ENCODE measurements at places on chromosomes 12 and 14.
A peak's percentile ranks its signal among the peaks of the same experiment; 100 is the strongest.

DNA sequence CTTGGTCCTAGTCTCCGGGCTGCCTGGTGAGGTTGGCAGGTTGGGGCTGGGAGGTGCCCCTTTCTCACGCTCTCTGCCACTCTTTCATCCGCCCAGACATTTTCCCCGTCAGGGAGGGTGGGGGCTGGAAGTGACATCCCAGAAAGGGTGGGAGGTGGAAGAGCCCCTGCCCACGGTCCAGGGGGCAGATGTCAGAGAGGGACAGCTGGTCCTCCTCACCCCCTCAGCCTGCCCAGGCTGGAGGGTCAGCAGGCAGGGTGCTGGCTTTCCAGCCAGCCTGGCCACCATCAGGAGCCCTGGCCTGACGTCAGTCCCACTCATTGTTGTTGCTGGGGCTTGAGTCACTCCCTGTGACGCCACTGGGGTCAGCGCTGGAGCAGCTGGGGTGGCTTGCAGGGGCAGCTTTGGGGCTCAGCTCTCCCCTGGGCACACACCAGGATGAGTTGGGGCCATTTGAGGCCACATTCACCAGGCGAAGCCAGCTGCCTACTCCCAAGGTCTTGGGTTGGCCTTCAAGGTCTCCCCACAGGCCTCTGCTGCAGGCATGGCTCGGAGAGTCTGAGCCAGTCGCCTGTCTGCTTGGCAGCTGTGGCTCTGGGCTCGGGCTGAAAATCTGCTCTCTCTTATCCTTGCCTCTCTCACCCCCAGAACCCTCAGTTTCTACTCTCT lies 5.7 kb upstream of the ATG101 start:
- DNase-seq = no peak

DNA sequence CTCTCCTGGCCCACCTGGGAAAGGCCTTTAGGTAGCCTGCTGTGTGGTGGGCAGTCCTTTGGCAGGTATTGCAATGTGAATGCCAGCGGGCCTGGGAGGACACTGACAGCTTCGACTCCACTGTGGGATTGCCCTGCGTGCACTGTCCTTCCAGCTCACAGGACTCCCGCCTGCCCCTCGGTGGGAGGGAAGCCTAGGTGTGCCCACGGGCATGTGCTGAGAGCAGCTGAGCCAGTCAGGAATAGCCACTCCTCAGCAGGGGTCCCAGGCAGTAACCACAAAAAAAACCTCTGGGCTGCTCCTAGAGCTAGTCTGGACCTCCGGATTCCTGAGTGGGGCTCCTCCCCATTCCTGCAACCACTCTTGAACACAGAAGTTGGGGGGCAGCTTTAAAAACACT lies 278.2 kb downstream of the FOXN3 start:
- no peak for DNase-seq

GRCh38 chr12:97017213-97017612 lies 110.2 kb downstream of the NEDD1 start:
- DNase-seq = no peak

GRCh38 chr14:21719841-21720240 lies 46.2 kb upstream of the OR4E1 start:
- DNase-seq = no peak

GRCh38 chr12:19130224-19131024 lies 891 bp downstream of the PLEKHA5 start:
- DNase-seq = no peak

DNA sequence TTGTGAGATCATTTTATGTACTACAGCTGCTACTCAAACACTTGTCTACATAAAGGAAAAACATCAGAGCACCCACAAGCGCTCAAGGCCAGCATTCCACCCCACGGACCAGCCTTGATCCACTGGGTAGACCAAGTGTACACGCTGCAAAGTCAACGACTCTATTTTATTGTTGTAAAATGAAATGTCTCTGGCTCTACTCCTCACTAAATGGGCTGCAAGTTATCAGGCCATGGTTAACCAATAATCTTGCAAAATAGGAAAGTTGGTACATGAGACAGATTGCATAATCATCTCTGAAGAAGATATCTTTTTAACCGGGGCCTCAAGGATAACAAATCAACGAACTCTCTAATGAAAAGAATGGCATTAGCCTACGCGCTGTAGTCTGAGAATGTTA lies 69.9 kb upstream of the FOXN3 start:
- DNase-seq = no peak

DNA sequence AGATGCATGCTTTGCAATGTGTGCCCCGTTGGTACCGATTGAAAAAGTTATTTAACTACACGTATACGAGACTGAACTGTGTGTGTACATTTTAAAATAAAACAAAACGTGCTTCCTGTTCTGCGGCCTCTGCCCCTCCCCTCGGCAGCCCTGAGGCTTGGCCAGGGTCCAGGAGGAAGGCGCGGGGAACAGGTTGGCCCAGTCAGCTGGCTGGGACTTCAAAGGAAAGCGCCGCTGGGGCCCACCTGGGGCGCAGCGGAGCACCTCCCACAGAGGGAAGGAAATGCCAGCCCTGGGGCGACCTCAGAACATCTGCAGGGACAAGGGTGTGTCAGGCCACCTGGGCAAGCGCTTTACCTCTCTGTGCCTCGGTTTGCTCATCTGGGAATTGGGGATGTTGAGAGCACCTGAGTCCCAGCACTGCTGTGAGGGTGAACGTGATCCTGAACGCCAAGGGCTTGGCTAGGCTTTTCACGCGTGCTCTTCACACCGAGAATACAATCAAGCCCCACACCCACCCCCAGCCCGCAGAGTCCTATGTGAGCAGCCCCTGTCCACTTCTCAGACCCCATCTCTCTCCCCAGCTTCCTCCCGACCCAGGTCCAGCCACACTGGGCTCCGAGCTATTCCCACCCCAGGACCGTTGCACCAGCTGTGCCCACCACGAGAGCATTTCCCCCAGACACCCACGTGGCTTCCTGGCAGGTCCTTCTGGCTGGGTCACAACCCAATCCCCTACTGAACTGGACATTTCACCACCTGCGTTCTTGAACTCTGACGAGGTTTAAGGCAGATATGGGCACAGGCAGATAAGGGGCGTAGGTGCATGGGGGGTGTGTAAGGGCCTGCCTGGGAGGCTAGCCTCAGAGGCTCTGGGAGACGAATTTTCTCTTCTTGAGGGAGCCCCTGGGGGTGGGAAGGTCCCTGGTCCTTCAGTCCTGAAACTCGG lies 41.9 kb upstream of the NCOR2 start:
- peak; percentile 88 for DNase-seq

DNA sequence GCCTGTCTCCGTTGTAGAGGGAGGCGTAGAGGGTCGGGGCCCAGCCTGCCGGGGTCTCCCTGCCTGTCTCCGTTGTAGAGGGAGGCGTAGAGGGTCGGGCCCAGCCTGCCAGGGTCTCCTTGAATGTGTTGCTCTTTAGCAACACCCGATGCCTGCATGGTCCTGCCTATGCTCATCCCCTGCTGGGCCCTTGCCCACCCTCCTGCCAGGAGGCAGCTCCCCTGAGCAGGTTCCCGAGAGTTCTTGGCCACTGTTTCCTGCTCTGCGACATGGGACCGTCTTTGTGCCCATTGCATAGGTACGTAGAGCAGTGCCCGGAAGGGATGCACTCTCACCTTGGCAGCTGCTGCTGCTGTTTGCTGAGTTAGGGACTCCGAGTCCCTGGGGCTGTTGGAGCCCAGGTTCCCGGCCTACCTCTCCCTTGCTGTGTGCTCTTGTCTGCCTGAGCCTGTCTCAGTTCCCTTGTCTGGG lies 3.3 kb downstream of the KIF26A start:
- DNase-seq = no peak

DNA sequence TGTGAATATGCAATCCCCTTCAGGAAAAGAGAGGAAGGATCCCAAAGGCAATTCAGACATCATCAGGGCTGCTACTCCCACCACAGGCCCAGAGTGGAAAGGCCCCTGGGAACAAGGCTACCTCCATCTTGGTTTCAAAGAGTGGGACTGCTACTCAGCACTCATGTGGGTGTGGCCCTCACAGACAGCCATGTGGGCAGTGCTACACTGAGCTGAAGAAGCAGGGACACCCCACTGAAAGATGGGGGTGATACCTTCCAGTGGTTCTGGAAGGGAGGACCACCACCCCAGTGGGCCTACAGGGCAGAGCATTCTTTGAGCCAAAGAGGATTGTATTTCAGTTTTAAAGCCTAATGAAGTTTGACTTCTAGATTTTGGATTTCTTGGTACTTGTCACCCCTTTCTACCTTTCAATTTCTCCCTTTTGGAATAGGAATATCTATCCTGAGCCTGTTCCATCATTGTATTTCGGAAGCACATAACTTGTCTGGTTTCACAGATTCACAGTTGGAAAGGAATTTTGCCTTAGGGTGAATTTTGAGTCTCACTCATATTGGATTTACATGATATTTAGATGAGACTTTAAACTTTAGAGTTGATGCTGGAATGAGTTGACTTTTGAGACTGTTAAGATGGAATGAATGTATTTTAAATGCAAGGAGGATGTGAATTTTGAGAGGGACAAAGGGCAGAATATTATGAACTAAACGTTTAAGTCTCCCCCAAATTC lies 16.5 kb upstream of the LTA4H start:
- no peak for DNase-seq

- no peak for DNase-seq
Measured at GRCh38 chr12:58387199-58387598, 445.8 kb downstream of the ATP23 start.

Measured in activated effector memory CD4-positive, alpha-beta T cell treated with Interleukin-2 at 50 U/mL for 16 hours (primary cell).